ENCODE measurements at places on chromosomes 2 and 18. TPM values are rescaled to one million over a fixed set of nuclear protein-coding genes. Genes with fewer than 3 reads are reported as not detected.
A peak's percentile ranks its signal among the peaks of the same experiment; 100 is the strongest.

Gene PLGLB1
- 1.3 TPM for total RNA-seq

Gene RANBP2
- 69.5 TPM for total RNA-seq

- no peak for DNase-seq
Observed at GRCh38 chr2:237404413-237404812, 9.6 kb downstream of the COL6A3 start.

DNA sequence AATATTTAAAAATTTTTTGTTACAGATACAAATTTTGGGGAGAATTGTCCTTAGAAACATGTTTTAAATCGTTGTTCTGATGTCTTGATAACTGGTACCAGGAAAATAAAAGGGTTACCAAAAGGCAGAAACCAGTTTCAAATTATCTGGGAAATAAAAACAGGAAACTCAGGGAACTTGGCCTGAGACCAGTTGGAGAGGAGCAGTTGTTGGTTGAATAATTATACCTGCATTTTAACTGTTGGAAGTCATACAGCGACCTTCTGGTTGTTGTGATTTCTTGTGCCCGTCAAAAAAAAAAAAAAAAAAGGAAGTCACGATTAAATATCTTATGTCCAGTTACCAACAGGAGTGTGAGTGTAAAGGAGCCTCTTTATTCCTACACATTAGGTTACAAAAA is 51.8 kb downstream of the CRIM1 start:
- no peak for DNase-seq

GRCh38 chr2:121771976-121772742 is 16.7 kb downstream of the TSN start:
- DNase-seq, result no peak

GRCh38 chr18:10842861-10843260 is 306.5 kb downstream of the PIEZO2 start:
- DNase-seq, result no peak

DNA sequence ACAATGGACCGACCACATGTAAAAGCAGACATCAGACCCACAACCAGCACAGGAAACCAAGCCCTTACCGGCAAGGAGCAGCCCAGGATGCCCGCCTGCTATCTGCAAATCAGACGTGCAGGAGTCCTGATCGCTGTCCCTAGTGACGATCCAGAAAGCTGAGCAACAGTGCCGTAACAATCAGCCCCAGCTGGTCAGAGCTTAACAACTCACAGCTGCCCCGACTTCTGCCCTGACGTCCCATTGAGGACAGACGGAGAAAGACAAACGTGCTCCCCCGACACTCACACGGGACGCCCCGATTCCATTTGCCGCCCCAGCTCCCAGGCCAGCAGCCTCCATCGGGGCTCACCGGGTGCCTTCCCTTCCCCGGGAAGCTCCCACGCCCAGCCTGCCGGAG is 39.8 kb upstream of the PXDN start:
- no peak for DNase-seq

DNA sequence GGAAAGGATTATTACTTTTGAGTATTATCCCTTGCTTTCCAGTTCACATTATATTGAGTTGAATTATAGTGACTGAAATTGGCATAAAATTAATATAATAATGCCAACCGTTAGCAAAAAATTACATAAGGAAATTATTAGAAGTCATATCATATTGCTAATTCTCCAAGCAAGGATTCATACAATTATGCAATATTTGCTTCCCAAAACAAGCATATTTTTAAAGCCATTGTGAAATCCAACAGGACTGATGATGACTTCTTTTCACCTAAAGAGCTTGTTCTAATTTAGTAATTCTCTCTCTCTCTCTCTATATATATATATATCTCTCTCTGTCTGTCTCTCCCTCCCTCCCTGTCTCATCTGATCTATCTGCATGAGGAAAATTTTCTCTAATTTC is 283.5 kb downstream of the DSEL start:
- DNase-seq, result no peak

DNA sequence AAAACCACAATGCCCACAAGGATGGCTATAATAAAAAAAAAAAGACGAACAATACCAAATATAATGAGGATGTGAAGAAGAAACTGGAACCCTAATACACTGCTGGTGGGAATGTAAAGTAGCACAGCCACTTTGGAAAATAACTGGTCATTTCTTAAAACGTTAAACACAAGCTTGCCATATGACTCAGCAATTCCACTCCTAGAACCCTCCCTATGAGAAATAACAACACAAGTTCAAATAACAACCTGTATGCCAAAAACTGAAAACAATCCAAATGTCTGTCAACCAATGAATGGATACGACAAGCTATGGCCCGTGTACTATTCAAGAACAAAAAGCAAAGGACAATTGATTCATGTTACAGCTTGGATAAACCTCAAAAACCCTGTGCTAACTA is 7.0 kb upstream of the ALPK2 start:
- peak; percentile 7 for DNase-seq

- DNase-seq, result no peak
Observed at GRCh38 chr2:170711774-170712652, 3.1 kb upstream of the SP5 start.

DNA sequence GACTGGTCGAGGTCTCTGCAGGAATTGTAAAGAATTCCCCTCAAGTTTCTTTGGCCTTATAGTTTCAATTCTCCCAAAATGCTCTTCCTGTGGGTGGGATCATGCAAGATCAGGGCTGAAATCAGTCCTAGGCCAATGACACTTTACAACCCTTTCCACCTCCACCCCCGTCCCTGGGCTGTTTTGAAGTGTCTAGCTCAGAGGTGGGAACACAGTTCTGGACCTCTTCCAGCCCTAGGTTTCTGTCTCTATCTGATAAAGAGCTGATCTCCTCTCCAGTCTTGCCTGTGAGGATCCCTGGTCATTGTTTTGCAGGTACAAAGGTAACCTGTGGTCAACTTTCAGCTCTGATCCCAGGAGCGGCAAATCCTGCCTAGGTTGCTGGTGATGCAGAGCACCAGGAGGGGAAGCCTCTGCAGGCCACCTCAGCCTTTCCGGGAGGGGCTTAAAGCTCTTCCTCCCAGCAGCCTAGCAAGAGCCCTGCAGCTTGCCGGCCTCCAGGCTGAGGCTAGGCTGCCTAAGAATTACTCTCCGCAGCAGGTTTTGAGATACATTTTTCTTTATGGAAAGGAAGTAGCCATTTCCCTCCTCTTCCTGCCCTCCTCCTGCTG is 69.8 kb upstream of the WIPF1 start:
- DNase-seq, result no peak

Measured in HCT116 (cell line).